ENCODE measurements at places on chromosomes 3 and 15.

DNA sequence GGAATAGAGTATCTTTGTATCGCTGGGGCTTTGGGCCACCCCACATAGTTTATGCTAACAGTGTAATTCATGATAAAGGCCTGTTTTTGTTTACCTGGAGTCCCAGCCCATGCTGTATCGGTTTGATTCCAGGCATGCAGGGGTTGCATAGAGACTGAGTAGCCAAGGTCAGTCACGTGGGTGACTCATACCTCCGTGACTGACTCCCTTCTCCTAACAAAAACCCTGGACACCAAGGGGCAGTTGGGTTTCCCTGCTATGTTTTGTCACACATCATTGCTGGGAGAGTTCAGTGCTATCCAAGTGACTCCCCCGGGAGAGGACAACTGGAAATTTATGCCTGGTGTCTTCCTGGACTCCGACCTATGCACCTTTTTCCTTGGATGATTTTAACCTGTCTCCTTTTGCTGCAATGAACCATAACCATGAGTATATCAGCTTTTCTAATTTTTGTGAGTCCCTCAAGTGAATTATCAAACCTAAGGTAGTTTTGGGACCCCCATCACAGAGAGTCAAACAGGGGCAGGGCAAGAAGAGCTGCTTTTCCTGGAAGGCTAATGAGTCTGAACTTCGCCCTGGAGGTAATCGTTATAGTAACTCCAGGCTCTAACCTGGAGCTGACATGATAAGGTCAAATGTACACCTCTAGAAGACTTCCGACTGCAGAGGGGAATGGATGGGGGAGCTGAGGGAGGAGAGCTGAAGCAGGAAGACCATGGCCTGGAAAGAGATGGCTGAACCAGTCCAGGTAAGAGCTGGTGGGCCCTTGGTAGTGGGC is 57.0 kb downstream of the SRGAP3 start:
- no peak for DNase-seq

DNA sequence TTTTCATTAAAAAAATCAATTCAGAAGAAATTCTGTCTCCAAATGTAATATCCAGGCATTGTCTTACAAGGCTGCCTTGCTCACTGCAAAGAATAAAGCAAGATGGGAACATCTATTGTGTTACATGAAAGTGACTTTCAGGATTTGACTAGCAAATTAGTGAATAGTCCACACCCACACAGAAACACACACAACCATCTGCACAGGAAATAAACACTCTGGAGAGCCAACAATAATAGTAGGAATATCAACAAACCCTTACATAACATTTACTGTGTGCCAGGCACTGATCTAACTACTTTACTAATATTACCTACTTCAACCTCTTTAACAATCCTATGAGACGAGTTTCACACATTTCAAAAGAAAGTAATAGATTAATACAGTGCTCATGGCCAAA is 28.9 kb upstream of the ZNF385D start:
- DNase-seq, result no peak

- no peak for DNase-seq
Measured at GRCh38 chr15:25778161-25778560, 85.0 kb downstream of the ATP10A start.

DNA sequence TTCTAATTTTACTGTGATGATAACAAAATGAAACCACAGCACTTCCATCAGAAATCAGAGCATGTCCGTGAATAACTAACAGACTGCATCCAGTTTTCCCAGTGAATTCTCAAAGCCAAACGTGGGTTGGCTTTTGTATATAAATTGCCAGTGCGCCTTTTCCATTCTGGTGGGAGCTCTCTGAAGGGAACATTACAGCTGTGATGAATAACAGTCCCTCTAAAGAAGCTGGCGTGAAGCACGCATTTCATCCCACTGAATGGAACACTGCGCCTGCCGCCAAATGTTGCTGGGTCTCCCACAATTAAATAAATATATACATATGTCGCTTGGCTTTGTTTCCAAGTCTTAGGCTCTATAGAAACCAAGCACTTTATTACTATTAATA is 113.0 kb upstream of the PFN2 start:
- DNase-seq, result no peak

GRCh38 chr15:65738649-65739048 is 53.4 kb downstream of the DENND4A start:
- no peak for DNase-seq

DNA sequence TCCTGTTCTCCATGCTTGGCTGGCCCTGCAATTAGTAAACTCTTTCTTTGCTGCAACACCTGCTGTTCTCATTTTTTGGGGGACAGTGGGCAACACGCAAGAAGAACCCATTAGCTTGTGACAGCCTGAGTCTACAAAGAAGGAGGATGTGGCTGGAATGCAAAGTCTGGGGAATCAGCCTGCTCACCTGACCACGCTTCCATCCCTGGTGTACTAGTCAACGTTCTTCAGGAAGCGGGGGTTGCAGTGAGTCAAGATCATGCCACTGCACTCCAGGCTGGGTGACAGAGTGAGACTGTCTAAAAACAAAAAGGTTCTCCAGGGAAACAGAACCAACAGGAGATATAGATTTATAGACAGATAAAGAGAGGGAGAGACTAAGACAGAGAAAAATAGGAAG is 27.7 kb upstream of the KBTBD12 start:
- DNase-seq, result no peak

DNA sequence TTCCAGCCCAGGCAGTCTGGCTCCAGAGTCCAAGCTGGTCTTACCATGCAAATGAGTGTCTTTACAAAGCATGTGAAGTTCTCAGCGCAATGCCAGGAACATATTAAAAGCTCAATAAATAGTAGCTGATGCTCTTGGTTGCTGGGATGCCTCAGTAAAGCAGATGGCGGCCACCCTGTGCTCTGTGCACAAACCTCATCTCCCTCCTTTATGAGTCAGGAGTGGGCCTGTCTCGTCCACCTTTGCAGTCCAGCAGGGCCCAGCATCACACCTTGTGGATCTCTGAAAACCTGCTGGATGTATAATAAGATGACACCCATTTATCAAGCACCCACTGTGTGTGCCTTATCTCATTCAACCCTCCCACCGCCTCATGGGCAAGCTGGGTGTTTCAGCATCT is 42.7 kb downstream of the FAM174B start:
- DNase-seq, result no peak

- no peak for DNase-seq
Measured at GRCh38 chr15:36428102-36428845, 151.2 kb upstream of the CDIN1 start.

GRCh38 chr15:37103475-37104423 is 3.4 kb upstream of the MEIS2 start:
- no peak for DNase-seq

- no peak for DNase-seq
Measured at GRCh38 chr3:67691207-67691606, 36.8 kb upstream of the SUCLG2 start.

- DNase-seq, result no peak
Measured at GRCh38 chr3:129985113-129985512, 10.6 kb downstream of the TRH start.

- DNase-seq, result no peak
Measured at GRCh38 chr3:99031778-99032177, 130.3 kb upstream of the DCBLD2 start.

GRCh38 chr15:51738553-51738952 is 1.1 kb upstream of the LYSMD2 start:
- DNase-seq, result no peak

DNA sequence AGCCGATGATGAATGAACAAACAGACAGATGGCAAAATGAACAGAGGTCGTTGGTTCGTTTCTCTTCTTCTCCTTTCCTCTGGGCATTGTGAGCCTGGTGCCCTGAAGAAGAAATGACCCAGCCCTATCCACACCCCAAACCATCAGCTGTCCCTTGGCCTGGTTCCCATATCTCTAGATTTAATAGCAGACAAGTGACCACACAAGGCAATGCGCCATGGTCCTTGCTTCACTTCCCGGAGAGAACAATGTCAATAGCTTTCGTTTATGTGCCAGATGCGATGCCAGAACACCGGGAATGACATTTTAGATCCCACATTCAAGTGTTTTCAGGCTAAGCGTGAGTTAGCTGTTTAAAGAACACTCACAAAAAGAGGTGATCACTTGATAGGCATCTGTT is 17.7 kb downstream of the POC1A start:
- no peak for DNase-seq

GRCh38 chr15:70029297-70029701 is 68.4 kb downstream of the TLE3 start:
- no peak for DNase-seq

DNA sequence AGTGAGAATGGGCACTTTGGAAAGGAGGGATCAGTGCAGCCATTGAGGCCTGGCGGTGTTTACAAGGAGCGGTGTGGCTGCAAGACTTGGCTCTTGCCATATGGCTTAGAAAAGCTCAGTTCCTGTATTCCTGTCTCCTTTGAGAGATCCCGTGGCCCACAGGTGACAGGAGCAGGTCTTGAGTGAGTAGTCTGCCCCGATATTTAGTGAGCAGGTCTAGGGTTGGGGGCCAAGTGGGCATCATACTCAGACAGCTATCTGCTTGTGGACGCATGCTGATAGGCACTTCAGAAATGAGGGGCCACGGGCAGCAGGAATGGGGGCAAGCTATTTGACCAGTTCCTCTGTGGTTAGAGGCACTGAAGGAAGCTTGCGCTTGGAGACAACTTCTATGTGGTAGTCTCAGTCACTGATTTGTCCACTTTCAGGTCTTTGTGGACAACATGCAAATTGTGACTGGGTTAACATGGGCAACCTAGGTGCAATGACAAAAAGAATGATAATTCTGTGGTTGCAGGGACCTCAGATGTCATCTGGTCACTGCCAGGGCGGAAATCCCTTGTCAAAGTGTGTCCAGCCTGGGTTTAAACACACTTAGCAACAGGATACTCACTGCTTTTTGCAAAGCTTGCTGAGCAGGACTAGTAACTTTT is 1.1 kb downstream of the TMED3 start:
- no peak for DNase-seq

GRCh38 chr3:164641071-164641470 is 437.2 kb downstream of the SI start:
- no peak for DNase-seq

- DNase-seq, result no peak
Measured at GRCh38 chr3:62131620-62132019, 241.7 kb downstream of the FEZF2 start.

DNA sequence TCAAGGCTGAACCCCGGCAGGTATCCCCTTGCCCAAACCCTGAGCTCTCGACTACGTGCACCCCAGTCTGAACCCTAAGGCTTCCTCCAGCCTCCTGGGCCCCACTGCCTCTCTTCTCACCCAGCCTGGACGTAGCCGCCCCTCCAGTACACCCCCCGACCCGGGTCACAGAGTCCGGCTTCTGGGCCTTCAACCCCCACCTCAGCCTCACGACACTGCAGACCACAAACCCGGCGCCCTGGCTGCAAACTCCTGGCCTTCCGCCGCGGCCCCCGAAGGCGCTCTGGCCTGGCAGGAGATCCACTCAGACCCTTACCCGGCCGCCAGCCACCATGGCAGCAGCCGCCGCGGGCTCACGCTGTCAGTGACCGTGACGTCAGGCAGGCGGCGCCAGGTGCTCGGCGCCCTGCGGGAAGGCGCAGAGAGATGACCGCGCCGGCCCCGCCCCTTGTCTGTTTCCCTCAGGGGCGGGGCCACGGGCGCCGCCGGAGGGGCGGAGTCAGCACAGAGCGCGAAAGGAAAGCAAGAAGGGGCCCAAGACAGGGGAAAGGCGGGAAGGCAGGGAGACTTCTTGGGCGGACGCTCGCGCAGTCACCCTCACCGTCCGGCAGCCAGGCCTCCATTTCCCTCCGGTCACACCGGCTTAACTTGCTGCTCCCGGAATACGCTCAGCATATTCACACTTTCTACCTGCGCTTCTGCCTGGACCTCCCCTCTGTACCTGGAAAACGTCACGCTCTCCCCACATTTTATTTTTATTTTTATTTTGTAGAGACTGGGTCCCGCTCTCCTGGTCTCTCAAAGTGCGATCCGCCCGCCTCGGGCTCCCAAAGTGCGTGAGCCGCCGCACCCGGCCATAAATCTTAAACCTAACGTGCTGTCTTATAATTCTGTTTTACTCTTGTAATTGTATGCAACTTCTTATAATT is at the start of gene RMDN3:
Gene RMDN3, minus strand, starts transcription at position 372 of the 929 bp plus-strand sequence. CDS start 471 bp downstream, outside the sequence.
- DNase-seq, result peak; percentile 95

- DNase-seq, result no peak
Measured at GRCh38 chr3:29853841-29854397, 573.0 kb downstream of the RBMS3 start.

DNA sequence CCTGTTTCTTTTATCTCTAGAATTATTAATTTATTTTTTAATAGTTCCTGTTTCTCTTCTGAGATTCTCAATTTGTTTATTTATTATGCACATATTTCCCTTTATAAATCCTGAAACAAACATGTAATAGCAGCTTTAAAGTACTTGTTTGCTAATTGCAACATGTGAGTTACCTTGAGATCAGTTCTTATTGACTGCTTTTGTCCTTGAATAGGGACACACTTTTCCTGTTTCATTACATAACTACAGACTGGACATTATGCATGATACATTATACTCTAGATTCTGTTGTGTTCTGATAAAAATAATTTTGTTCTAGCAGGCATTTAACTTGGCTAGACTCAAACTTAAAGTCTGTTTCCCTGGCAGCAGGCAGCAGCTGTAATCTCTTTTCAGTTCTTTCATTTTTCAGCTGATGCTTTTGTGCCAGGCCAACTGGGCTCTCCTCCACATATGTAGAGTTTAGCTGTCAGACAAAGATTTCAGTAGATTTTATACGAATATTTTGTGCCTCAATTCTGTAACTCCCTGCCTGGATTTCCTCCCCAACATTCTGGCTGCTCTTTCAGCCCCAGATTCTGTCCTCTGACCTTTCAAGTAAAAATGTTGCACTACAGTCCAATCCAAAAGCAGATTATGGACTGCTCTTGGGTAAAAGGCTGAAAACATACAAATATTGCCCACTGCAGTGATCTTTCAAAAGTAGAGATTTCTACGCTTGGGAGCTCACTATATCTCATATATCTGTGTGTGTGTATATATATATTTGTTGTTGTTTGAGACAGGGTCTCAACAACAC is 41.9 kb downstream of the PCOLCE2 start:
- no peak for DNase-seq

- no peak for DNase-seq
Measured at GRCh38 chr3:12192173-12192572, 33.5 kb upstream of the TIMP4 start.
